ENCODE measurements at places on chromosomes 5 and 9.

- no peak for DNase-seq
Measured at GRCh38 chr5:59332236-59332973, 561.1 kb downstream of the PDE4D start.

DNA sequence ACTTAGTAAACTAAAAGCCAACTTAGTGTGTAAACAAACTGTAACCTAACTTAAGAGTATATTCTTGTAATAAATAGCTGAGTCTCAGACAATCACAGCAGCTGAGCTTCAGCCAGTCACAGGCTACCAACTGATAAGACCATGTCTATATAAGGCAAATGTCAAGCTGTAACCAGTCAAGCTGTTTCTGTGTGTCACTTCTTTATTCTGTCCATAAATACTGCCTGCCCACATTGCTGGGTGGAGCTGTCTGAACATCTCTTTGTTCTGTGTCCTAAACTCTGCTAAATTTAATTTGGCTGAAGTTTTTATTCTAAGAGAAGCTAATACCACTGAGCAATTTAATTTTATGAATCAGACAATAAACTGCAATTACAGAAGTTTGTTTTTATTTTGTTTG, 412.1 kb upstream of the CDH10 start:
- DNase-seq = no peak

- no peak for DNase-seq
Measured at GRCh38 chr9:136086951-136087740, 7.9 kb downstream of the NACC2 start.

DNA sequence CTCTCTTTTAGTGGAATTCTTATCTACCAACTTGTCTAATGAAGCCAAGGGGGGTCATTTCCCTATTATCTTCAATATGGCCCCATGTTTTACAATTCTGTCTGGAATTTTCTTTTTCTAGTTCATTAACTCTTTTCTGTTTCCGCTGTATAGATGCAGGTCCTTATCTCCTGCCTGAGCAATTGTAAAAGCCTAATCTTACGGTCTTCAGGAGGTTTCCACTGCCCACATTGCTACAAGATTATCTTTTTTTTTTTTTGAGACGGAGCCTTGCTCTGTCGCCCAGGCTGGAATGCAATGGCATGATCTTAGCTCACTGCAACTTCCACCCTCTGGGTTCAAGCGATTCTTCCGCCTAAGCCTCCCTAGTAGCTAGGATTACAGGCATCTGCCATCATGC, 132.3 kb downstream of the UNC13B start:
- DNase-seq = no peak

DNA sequence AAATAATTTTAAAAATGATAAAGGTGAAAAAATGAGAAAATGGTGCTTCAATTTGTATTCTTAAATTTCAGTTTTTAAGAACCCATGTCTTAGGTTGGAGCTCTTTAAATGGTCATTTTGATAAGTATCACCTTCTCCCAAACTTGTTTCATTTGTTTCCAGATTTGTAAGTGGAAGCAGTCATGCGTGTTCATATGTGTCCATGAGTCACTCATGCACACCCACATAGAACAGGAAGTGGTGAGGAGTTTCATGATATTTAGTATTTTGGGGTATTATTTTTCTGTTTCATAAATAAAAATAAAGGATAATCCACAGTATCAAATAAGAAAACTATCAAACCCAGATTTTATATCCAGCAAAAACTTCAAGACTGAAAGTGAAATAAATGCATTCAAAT, 570.4 kb upstream of the ST8SIA4 start:
- no peak for DNase-seq

- DNase-seq = no peak
Measured at GRCh38 chr5:76787237-76787636, 31.6 kb upstream of the F2RL1 start.

DNA sequence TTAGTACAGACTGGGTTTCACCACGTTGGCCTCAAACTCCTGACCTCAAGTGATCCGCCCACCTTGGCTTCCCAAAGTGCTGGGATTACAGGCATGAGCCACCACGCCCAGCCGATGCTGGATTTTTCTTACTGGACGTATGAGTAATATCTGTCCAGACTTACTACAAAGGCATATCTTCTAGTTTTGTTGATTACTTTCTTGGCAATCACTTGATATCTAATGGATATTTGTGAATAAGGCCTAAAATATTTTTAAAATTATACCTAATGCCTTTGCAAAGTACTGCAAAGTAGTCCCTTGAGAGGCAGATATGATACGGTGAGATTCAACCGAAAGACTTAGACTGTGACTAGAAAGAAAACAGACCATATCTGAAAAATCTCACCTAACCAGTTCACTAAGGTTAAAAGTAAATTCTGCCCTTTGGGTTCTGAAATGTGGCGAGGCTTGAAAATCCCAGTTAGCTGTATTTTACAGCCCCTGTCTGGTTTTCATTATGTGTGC, 152.1 kb downstream of the GNAQ start:
- DNase-seq = no peak

Measured in renal cortex interstitium (tissue), 15 donors.